ENCODE measurements at places on chromosomes 12 and 14.

- DNase-seq, result no peak
These were observed 147.3 kb downstream of the TSPAN9 start for GRCh38 chr12:3224530-3224903.

DNA sequence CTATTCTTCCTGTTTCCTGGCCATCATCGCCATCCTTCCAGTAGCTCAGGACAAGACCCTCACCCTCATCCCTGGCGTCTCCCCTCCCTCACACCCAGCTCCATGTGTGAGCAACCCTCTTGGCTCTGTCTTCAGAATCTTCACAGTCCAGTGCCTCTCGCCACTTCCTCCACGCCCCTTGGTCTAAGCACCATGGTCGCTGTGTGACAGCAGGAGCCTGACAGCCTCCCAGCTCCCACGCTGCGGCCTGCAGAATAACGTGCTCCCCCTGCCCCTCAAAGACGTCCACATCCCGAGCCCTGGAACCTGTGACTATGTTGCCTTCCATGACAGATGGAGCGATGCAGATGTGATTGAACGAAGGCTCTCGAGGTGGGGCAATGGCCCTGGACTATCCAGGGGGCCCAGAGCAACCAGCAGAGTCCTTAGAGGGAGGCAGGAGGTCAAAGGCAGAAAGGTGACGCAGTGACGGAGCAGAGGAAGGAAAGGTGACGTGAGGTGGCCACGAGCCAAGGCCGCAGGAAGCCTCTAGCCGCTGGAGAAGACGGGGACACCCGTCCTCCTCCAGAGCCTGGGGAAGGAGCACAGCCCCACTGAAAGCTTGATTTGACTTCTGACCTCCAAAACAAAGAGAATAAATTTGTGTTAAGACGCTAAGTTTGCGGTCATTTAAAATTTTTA lies 139.8 kb downstream of the CALM1 start:
- DNase-seq, result no peak

- DNase-seq, result no peak
These were observed 128.2 kb downstream of the KLHL28 start for GRCh38 chr14:44833376-44834060.

GRCh38 chr12:953776-954175 lies 4.3 kb upstream of the RAD52 start:
- DNase-seq, result no peak

DNA sequence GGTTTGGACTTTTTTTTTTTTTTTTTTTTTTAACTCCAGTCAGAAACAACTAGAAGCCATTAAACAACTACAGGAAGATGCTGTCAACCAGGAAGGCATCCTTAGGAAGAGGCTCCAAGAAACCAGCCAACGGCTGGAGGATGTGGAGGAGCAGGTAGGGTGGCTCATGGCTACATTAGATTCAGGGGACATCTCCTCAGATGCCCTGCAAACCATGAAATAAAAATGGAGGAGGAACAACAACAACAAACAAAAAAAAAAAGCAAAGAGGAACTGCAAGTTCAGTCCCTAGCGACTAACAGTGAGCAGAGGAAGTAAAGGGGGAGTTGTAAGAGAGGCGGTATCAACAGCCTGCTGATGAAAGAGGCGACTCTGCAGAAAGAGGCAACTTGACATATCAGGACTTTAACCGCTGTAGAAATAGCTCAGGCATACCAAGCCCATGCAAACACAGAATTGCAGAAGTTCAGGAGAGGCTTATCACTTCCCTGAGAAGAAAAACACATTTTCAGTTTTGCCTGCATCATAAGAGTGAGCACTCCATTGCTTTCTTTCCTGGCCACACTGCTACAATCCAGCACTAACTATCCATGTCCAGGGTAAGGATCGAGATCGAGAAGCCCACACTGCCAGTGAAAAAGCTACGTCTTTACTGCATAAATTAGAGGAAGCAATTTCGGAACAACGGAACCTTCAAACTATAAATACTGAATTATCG lies 103.5 kb upstream of the BCAT1 start:
- DNase-seq, result peak; percentile 99

- DNase-seq, result no peak
These were observed 9.2 kb upstream of the LBHD2 start for GRCh38 chr14:103074729-103075367.

DNA sequence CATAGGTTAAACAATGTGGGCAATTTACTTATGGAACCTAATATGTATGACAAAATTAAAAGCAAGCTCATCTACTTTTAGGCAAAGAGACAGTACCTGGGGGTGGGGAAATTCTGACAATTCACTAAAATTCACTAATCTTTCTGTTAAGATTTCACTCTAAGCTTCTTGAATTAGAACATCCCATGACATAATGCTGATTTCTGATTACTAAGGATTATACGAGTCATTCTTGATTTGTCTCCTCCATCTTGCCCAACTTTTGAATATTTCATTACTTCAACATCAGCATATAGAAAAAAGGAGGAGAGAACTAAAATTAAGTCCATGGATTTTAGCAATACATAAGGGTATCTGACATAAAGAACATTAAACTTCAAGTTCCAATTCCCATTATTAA lies 2.4 kb downstream of the CEP83 start:
- DNase-seq, result no peak

GRCh38 chr14:99321236-99321925 lies 49.4 kb upstream of the BCL11B start:
- DNase-seq, result no peak

- DNase-seq, result no peak
These were observed 59.7 kb upstream of the KCNH3 start for GRCh38 chr12:49478949-49479664.

- no peak for DNase-seq
These were observed 87.9 kb upstream of the MDGA2 start for GRCh38 chr14:47763188-47763854.

DNA sequence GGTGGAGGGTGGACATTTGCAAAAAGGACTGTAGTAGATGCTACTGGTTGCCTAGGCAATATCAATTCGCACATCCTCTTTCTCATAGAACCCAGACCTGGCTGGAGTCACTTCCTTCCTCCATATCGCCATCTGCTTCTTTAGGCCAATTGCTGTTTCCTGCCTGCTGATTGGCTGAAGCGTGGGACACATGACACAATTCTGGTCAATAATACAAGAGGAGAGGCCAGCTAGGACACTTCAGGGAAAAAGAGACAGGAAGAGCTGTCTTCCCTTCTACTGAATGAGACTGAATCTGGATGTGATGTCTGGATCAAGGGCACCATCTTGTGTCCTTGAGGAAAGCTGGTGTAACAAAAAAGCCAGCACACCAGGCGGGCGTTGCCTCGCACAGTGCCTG lies 53.8 kb downstream of the TRPV4 start:
- DNase-seq, result peak; percentile 86

GRCh38 chr12:95269892-95270291 lies 52.3 kb downstream of the VEZT start:
- no peak for DNase-seq

DNA sequence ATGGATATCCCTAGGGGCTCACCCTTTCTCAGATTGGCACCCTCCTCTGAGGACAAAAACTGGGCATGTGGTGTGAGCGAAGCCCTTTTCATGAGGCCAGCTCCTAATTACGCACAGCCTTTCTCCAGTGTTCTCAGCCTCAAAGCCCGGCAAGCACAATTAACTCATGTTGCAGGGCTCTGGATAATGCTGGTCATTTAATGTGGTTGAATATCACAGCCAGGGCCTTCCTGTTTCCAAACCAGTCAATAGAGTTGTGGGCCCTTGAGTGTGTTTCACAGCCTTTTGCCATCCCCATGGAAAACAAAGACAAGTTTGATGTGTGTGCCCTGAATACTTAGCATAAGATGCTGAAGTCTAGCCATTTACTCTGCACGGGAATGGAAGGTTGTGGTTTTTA lies 114.2 kb upstream of the ARHGAP5 start:
- no peak for DNase-seq

Measured in MV-4-11 (cell line).